ENCODE measurements at places on chromosomes 2 and 18.

- no peak for DNase-seq
Measured at GRCh38 chr2:7196883-7197282, 279.7 kb downstream of the RNF144A start.

- DNase-seq = no peak
Measured at GRCh38 chr2:19541884-19542283, 183.5 kb upstream of the OSR1 start.

GRCh38 chr2:73896362-73897239 lies 3.8 kb downstream of the ACTG2 start:
- peak; percentile 49 for DNase-seq

- DNase-seq = no peak
Measured at GRCh38 chr2:157395811-157396210, 48.1 kb downstream of the CYTIP start.

GRCh38 chr18:24878289-24878688 lies 417.9 kb downstream of the HRH4 start:
- no peak for DNase-seq

- no peak for DNase-seq
Measured at GRCh38 chr2:126653761-126654160, 2.2 kb upstream of the GYPC start.

DNA sequence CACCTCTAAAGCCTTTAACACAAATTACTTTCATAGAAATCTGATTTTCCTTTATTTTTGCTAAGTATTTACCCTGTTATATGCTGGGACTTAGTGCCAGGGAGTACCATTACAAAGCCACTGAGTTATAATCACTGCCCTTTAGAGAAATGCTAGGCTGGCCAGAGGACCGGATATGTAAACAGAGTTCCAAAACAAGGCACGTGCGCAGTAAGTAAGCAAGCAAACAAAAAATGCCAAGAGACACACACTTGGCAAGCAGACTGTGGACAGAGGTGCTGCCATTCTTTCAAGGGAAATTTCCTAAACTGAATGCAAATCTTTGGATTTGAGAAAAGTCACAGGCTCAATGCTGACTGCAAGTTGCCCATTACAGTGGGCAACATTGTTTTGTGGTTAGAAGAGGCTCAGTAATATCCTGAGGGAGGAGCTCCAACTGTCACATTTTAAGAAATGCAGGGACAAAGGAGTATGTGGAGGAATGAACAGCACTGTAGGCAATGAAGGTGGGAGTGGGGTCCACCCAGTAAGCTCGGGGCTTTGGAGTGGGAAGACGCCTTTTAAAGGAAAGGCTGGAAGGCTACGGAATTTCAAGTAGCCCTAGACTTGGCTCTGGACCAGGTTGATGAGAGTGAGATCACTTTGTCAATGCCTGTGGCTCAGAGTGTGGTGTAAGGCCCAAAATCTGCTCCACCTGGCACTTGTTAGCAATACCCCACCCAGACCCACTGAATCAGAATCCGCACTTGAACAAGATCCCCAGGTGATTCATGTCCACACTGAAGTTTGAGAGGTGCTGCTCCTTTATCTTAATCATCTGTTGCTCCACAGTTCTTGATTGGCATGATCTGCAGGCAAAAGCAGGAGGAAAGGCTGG lies 2.1 kb upstream of the PARD6G start:
- DNase-seq = no peak

DNA sequence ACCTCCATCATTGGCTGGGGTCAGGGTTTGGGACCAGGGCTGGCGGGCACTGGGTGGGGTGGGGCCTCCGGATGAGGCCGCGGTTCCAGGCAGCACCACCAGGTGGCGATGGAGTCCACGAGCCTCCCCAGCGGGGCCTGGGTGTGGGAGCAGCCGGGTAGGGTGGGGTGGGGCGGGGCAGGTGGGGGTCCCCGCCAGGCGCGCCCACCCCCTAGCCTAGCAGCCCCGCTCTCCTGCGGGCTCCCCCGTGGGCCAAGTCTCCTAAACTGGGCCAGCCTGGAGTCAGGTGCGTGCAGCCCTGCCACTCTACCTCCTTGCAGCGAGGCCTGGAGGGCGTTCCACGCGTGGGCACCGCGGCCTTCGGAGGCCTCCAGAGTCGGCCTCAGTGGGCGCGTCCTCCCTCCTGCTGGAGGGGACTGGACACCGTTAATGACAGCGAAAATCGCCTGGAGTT lies 187.5 kb downstream of the TWIST2 start:
- no peak for DNase-seq
